ENCODE measurements at places on chromosomes 4 and X. TPM values are rescaled to one million over a fixed set of nuclear protein-coding genes. Genes with fewer than 3 reads are reported as not detected.

The ANK2 gene
- total RNA-seq: 3.3 TPM

The MAOB gene
- 0.21 TPM for total RNA-seq

The PLP1 gene
- not detected for total RNA-seq

The TEX11 gene
- not detected for total RNA-seq

The CFP gene
- 4.7 TPM for total RNA-seq

The CCNB3 gene
- 0.43 TPM for total RNA-seq

The NR3C2 gene
- total RNA-seq: 5.8 TPM

The TMEM150C gene
- total RNA-seq: not detected

The AMER1 gene
- total RNA-seq: 3.2 TPM

The WDR17 gene
- 2.5 TPM for total RNA-seq

The MAD2L1 gene
- 55.8 TPM for total RNA-seq

The PNMA6A gene
- 0.30 TPM for total RNA-seq

The LRP2BP gene
- total RNA-seq: 0.60 TPM

The CLDN22 gene
- not detected for total RNA-seq

The HPGD gene
- 1.6 TPM for total RNA-seq

The ANXA3 gene
- 1.0 TPM for total RNA-seq
